HepG2 (cell line): ENCODE measurements at places on chromosomes 11 and 22. TPM values are rescaled to one million over a fixed set of nuclear protein-coding genes. Genes with fewer than 3 reads are reported as not detected.

Gene APOBEC3G
- total RNA-seq, result 2.7 and 3.2 TPM in 2 replicates

Gene TPBGL
- not detected in 2 replicates for total RNA-seq

Gene ASPHD2
- total RNA-seq, result 0.04 TPM in 1 of 2 replicates, not detected in the other

Gene OR4D5
- not detected in 2 replicates for total RNA-seq

Gene EED
- 28.4 and 39.7 TPM in 2 replicates for total RNA-seq

Gene SLC22A12
- not detected in 2 replicates for total RNA-seq

Gene ALDH3B1
- 4.0 and 4.5 TPM in 2 replicates for total RNA-seq

Gene APOBEC3C
- total RNA-seq, result 8.9 and 10.8 TPM in 2 replicates

- DNase-seq, result no peak
Observed at GRCh38 chr11:92793189-92793588, 176.3 kb upstream of the MTNR1B start.

DNA sequence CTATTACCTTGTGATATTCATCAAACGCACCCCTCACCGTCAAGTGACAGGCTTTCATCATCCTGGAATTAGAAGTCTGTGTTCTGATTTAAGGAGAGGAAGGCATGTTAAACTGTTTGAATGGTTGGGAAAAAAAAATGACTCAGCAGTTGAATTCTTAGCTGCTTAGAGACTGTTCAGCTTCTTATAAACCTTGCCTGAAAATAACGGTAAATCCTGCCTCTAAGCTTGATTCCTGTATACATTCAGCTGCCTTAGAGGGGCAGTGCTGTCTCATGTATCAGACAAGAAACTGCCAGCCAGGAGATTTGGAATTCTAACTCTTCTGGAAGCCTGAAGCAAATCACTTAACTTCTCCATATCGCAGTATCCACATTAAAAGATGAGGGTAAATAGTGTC is 437.4 kb downstream of the JRKL start:
- DNase-seq, result no peak

GRCh38 chr11:68163691-68164090 is 42.5 kb upstream of the CHKA start:
- DNase-seq, result no peak

- no peak for DNase-seq
Observed at GRCh38 chr11:65310736-65311135, 3.9 kb upstream of the CDC42EP2 start.

DNA sequence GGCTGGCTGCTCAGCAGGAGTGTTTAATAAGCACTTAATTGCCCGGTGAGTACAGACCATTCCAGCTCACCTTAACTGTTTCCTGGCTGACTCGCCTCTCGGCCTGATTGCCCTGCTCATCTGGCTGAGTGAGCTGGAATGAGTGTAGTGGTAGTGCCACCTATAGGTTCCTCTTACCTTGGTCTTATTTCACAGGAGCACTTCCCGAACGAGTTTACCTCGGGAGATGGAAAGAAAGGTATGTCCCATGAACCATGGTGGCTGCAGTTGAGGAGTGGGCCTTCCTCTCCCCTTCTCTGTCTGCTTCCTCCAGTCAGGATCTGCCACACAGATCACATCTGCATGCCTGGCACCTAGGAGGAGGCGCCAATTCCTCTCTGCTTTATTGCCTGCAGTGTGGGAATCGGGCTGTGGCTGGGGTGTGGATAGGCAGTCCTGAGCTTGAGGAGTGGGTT is 26.7 kb downstream of the UPB1 start:
- DNase-seq, result peak; percentile 86

DNA sequence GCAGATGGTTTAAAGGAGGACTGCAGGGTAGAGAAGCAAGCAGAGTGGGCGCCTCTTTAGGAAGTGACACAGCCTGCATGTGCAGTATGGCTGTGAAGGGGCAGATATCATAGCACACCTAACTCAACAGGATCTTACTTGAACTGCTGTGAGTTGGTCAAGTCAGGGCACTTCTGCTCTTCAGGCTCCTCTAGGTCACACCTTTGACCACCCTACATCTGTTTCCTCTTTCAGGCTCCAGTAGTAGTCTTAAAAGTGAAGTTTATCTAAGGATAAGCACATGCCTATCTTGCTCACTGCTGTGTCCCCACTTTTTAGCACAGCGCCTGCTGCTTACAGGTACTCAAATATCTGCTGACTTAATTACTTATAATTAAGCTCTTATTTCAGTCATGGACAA is 6.5 kb downstream of the MRPL16 start:
- DNase-seq, result no peak

DNA sequence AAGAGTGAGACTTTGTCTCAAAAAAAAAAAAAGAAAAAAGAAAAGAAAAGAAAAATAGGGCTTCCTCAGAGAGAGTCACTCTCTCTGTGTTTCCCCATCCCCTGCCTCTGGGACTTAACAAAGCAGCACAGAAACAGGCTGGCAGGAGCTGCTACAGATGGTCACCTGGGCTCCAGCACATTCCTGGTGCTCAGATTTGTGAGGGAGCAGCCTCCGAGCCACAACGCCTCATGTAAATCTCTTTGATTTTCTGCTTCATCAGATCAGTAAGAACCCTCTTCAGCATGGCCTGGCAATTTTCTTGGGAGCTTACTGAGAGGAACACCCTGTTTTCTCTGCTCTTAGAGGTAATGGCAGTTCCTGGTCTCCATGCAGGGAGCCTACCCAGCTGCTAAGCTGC is 15.2 kb upstream of the LDHA start:
- no peak for DNase-seq

GRCh38 chr11:63395697-63396096 is 26.1 kb downstream of the SLC22A9 start:
- no peak for DNase-seq

DNA sequence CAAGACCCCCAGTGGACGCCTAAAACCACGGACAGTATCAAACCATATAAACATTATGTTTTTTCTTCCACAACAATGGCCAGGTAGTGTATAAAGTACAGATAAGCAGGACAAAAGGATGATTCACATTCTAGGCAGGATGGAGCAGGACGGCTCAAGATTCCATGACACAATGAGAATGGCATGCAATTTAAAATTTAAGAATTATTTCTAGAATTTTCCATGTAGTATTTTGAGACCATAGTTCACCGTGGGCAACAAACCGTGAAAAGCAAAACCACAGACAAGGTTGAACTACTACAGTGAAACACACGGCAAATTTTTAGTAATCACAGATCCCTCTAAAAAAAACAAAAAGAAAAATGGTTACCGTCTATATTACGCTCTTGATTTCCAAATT is 7.5 kb downstream of the NARS2 start:
- no peak for DNase-seq

DNA sequence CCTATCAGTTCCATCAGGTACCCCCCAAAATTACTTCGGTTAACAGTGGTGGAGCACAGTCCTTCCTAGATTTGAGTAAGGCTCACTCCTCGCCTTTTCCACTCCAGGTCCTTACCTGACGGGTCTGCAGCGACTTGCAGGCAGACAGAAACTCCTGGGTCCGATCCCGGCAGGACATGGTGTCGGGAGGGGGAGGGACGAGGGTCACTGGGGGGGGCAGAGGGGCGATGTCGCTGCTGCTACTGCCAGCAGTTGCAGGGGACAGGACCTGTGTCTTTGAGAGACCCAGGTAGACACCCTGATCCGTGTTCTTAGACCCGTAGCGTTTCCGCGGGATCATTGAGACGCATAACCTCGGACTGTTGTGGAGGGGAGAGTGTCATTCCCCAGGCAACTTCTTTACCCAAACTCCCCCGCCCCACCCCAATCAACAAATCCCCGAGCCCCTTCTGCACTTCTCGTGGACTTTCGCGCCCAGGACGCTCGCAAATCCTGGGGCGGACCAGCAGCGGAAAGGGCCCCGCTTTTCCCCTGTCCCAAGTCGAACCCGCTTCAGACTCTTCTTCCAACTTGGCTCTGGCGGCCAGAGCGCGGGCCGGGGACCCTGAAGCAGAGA is 839 bp downstream of the STX5 start:
- DNase-seq, result peak; percentile 57

DNA sequence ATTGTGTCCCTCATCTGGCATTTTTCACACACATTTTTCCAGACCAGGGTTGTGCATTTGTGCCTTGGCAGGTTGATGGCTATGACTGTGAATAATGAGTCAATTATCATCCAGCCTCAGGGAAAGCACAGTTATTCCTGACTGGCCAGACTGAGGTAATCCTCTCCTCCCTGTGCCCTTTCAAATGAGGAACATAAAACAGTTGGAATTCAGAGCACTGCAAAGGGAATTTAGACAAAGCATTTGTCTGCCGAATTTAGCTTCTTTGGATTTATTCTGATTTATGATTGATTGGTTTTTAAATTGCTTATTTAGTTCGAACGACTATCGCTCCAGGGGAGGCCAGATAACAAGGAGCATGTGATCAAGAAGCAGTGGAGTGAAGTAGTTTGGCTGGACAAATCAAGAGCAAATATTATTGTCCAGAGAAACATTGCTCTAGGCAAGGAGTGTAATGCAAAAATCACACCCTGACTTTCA is 30.8 kb upstream of the RAG2 start:
- DNase-seq, result no peak

DNA sequence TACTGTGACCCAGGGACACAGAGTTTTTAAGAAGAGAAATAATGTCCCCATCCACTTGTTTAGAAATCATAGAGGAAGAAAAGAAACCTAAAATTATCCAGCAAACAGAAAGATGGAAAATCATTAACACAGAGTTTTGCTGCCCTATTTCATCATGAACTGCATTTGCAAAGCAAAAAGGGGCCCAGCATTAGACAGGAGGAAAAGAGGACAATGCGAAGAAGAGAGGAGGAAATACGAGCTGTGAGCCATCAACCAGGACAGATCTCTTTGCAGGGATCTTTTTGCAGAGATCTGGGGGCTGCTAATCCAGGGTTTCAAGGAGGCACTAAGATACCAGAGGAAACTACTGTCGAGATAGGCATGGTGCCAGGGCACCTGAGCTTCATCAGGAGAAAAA is 14.4 kb upstream of the NCAM1 start:
- DNase-seq, result no peak

DNA sequence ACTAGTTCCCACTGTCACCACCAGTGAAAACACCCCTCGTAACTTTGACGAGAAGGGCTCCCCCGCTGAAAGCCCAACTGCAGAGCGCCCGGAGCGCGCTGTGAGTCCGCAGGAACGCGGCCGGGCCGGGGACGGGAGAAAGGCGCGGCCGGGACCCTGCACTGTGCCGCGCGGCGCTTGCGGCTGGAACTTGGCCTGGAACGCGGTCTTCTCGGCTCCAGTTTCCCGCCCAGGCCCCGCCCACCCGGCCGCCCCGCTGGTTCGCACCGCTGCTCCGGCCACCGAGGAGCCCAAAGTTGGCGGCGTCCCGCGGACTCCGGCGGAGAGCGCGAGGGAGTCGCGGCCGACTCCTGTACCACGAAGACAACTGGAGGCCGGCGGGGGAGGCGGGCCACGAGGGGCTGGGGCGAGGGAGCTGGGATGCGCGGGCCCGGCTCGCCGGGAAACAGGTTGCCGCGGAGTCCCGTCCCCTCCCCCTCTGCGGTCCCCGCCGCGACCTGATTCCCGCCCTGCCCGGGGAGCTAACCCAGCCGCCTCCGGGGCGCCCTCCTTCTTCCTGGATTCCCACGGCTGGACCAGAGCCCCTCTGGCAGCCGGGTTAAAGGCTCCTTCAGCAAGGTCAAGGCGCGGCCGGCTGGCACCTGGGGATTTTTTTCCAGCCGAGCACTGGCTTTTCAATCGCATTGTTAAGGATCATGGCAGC is 3.4 kb downstream of the TENM4 start:
- no peak for DNase-seq

- no peak for DNase-seq
Observed at GRCh38 chr22:31569126-31569525, 72.8 kb downstream of the SFI1 start.

- no peak for DNase-seq
Observed at GRCh38 chr11:111045407-111045803, 200.1 kb upstream of the POU2AF2 start.

GRCh38 chr11:111456086-111456858 is 55.9 kb downstream of the BTG4 start:
- DNase-seq, result no peak
